ENCODE measurements at places on chromosomes 7 and 10.

DNA sequence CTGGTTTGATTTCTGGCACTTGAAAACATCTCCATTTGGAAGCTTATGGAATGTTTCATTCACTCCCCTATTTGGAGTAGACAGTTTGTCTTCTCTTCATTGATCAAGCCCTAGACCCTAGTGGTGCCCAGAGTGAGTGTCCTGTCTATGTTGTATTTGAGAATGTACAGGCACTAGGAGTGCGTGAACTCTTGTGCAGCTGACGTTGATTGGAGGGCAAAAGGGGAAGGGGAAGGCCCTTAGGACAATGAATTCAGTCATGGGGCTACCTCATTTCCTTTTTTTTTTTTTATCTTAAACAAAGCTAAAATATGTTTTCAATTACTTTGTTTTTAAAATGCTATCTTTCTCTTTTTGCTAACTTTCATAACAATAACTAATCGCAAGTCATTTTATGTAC, 66.5 kb downstream of the ADD3 start:
- peak; percentile 14 for DNase-seq

- no peak for DNase-seq
Measured at GRCh38 chr7:55088620-55089019, 69.8 kb downstream of the EGFR start.

- no peak for DNase-seq
Measured at GRCh38 chr10:1241973-1242935, 186.1 kb downstream of the WDR37 start.

- no peak for DNase-seq
Measured at GRCh38 chr7:120436487-120437060, 163.6 kb downstream of the KCND2 start.

DNA sequence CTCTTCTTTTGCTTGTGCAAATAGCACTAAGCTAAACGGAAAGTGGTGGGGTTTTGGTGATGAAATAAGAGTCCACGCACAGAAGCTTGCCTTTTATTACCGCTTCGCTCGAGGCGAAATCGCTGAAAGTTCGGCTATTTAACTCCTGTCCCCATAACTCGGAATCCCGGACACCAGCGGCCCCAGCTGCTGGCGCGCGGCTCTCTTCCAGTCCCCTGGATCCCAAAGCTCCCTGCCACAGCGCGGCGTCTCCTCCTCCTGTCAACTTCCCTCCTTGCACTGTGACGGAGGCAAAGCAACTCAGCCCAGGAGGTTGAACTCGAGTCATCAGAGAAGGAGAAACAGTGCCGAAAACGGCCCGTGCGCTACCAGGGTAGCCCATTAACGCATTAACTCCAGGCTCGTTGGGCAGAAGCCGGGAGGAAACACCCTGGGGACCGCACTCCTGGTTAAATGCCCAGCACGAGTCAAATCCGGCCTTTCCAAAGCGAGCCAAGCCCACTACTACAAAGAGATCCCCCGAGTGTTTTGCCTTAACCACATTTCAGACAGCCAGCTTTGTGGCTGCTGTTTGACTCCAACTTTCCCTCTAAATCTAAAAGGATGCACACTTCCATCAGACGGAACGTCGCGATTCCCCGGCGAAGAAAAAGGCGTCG, 1.3 kb downstream of the SEMA3D start:
- peak; percentile 39 for DNase-seq

DNA sequence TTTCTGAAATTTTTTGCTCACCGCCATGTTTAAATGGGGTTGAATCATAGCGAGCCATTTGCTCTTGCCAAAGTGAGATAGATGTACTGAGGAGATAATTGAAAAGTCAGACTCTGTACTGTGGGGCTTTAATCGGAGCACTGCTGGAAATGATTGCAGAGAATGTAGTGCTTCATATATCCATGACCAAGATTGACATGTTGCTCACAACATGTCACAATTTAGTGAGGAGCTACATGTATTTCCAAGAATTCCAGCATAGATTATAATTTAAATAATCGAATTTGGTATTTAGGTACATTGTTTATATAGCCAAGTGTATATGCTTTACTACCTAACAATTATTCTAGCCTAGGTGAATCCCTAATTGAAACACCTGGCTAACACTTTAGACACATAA, 66.5 kb downstream of the PODXL start:
- DNase-seq = no peak

DNA sequence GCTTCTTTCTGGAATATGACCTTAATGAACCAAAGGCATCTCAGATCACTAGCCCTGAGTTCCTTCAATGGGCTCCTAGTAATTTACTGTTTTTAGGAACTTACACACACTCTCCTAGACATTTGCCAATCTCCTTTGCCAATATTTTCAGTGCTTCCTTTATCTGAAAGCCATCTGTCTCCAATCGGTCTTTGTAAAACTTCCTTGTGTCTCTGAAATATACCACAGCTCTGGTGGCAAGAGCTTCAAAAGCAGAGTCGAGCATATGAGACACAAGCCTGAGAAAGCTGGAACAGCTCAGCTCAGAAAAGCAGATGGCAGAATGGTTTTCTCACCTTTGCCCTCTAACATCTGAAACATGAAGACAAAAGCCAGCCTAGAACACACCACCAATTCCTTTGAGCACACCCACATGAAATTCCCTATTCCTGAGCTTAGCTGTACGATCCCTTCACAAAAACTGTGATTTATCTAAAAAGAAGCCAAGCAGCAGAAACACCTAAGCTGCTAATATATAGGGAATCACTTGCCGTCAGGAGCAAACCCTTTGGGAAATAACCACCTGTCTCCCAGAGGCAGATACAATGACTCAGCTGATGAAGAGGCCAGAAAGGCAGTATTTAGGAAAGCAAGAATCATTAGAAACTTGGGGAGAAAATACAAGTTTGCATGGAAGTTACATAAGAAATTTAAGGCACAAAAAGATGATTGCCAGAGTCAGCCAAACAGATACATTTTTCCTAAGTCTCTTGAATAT, 70.2 kb upstream of the ANK3 start:
- no peak for DNase-seq

DNA sequence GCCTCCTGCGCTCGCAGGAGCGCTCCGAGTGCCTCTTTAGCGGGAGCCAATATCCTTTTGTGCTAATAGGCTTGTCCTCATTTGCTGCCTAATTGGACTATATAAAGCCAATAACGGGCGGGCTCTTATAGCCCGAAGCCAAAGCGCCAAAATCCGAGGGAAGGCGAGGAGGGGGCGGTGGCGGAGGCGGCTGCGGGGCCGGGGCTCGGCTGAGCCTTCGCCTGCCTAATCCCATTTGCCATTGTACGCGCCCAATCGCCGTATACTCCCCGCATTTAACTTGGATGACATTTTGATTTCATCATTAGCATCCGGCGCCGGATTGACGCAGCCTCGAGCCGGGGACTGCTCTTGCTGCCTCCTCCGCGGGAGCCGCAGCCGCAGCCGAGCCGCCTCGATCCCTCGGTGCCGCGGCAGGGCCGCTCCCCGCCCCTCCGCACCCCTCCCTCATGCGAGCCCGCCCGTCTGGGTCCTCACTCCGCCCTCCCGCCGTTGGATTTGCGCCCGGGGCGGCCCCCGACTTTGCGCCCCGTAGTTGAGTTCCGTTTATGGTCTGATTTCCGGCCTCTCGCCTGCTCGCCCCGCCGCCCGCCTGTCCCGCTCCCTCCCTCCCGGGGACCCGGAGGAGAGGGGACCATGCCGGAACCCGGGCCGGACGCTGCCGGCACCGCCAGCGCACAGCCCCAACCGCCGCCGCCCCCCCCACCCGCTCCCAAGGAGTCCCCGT, at the start of gene HMX3:
Gene HMX3, plus strand, starts transcription at position 556 of the 727 bp plus-strand sequence. Its CDS starts 81 bp downstream, at position 637.
- DNase-seq = no peak
